ENCODE measurements at places on chromosomes 11 and 22.
A peak's percentile ranks its signal among the peaks of the same experiment; 100 is the strongest.

DNA sequence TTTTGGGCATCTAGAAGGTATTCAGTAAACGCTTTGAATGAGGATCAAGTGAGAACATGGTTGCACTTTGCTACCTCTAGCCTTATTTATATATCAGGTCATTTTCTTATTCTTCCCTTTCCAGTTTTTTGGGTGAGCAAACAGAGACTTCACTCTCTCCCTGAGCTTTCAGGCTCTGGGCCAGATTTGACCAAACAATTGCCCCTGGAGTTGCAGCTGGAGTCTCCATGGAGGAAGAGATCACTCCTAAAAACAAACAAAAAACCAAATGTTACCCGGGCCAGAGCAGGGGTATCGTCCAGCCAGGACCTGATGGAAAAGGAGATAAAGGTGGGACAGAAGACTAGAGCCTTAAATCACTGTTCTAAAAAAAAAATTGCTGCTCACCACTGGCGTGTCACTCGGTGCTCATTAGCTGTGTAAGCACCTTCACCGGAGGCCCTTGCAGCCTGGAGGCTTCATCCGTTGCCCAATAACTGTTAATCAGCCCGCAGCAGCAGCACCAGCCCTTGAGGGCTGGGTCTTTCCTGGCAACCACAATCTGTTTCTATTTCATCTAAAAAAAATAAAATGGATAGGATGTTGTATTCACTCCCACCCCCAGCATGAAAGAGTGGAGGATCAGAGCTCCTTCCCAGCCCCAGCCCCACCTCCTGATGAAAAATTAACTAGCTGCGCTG is 125.0 kb downstream of the PKNOX2 start:
- DNase-seq, result no peak

GRCh38 chr11:100741866-100742625 is 55.0 kb downstream of the ARHGAP42 start:
- no peak for DNase-seq

DNA sequence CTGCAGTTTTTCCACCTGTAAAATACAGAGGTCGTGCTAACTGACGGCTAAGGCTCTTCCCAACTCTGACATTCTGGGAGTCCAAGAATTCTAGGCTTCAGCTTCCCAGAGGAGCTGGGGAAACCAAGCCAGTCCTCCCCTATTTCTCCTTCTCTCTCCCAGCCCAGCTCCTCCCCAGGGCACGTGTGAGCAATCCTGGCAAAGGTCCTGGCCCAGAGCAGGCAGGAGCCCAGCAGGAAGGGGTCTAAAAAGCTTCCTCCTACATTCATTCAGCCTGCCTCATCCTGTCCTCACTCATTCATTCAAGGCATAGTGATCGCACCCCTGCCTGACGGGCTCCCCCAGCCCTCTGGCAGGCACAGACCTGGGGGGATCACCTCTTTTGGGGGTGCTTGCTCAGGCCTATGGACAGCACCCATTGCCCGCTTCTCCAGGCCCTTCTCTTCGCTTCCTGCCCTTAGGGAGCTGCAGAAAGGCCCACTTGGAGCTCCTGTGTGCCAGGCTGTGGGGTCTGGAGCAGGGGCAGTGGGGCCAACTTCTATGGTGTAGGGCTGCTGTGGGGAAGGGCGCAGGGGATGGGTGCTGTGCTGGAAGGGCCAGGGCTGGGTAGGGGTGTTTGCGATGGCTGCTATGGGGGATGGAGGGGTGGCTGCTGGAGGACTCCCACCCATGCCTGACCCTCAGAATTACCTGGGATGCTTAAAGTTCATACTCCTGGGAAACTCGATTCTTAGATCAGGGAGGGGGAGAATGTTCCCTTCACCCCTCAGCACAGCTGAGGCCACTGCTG is 9.8 kb downstream of the KCNC1 start:
- no peak for DNase-seq

GRCh38 chr11:133070791-133071190 is 461.5 kb downstream of the OPCML start:
- no peak for DNase-seq

- DNase-seq, result no peak
Observed at GRCh38 chr22:29122041-29122440, 49.2 kb downstream of the KREMEN1 start.

DNA sequence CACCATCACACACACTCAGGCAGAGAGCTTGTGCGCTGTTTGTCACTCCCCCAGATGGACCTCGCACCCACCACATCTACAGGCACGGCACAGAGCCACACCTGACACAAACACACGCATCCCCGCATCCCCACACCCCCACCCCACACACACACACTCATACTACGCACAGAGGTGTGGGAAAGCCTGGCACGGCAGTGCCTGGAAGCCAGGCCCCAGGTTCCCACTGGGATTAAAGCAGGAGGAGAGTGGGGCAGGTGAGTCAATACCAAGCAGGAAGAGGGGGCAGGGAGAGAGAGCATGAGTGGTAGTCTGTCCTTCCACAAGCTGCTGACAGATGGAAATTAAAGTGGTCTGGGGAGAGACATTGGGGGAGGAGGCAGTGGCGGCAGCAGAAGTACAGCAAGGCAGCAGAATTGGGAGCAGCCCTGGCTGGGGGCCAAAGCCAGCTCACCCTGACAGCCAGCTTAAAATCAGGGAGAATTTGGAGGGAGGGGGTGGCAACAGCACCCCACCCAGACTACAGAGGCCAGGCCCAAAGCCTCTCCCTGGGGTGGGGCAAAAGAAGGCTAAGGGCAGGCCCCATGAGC is 20.7 kb downstream of the TNKS1BP1 start:
- DNase-seq, result peak; percentile 49

- peak; percentile 28 for DNase-seq
Observed at GRCh38 chr11:69166218-69167115, 10.7 kb downstream of the SMIM38 start.

GRCh38 chr22:45399712-45400445 is 13.5 kb downstream of the SMC1B start:
- no peak for DNase-seq

DNA sequence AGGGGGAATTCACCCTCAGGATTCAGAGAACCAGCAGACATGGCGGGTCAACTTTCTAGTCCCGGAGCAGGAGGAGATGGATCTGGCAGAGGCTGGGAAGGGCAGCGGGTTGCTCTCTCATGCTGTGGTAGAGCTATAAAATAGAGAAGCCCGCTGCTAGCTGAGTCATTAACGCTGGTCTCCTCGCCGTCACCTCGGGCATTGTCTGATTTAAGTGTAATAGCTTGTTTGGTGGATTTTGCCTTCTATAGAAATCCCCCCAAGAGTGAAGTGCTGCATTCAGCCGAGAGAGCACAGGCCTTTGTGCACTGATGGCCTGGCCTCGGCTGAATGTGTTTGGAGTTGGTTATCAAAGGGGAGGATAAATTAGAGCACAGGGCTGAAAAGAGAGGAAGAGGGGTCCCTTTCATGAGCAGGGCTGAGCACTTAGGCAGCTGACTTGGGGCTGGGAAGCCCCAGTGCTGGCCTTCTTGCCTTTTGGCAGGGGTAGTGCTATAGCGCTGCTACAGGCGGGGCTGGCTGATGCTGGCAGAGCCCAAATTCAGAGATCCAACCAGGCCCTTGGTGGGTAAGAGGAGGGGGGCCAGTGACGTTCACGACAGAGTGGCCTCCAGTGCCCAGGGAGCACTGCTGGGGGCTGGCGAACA is 161.1 kb upstream of the CADM1 start:
- no peak for DNase-seq

All from body of pancreas (tissue), 4 donors.